ENCODE measurements at places on chromosomes 5 and 9. TPM values are rescaled to one million over a fixed set of nuclear protein-coding genes. Genes with fewer than 3 reads are reported as not detected.

DNA sequence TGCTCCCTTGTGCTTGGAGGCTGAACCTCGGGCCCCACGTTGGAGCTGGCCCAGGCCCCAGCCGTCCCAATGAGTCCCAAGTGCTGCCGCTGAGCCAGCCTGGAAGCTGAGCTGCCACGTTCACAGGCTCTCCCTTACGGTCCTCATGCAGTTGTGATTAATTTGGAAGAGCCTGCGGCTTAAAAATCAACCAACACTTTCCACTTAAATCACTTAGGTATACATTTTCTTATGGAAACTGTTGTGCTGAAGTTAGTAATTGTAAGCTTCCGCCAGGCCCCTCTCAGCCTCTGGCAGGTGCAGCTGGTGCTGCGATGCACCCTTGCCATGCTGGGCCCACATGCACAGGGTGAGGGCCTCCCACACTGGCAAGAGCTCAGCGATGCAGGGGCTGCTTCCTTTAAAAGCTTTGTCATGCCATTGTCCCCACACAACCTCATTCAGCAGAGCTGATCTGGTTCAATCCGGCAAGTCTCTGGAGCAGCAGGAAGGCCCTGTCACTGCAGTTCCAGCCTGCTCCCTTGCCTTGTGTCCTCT is 61.0 kb downstream of the IPPK start:
- no peak overlapping the region for H3K27ac ChIP-seq
- no peak for DNase-seq
- H3K4me3 ChIP-seq: no peak overlapping the region
- peaks cover 3% of the 10 kb centered on the region for H3K4me1 ChIP-seq

GRCh38 chr9:101727612-101728524 is 10.6 kb downstream of the GRIN3A start:
- no peaks in the 10 kb centered on the region for H3K36me3 ChIP-seq
- no peak for DNase-seq
- H3K27ac ChIP-seq: no peak overlapping the region
- no peaks in the 10 kb centered on the region for H3K4me1 ChIP-seq

- H3K4me3 ChIP-seq: peak overlapping the region; percentile 18
- H3K27me3 ChIP-seq: no peaks in the 10 kb centered on the region
- peaks cover 6% of the 10 kb centered on the region for H3K4me1 ChIP-seq
- peak; percentile 39 for DNase-seq
- no peak overlapping the region for H3K27ac ChIP-seq
These were observed 107.0 kb downstream of the ZNF354C start for GRCh38 chr5:179166886-179167841.

DNA sequence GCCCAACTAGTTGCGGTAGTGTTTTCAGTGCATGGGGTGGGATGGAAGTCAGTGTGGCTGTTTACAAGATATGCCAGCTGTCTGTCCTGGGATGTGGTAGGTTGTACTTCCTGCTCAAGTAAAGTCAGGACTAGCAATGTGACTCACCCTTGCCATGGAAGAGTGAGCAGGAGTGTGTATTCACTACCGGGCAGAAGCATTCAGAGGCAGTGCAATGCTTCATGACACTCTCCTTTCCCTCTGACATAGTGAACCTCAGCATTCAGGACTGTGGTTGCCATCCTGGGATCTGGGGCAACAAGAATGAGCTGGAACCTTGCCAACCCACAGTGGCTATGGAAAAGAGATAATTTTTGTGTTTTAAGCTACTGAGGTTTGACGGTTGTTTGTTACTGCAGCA is 68.9 kb downstream of the BOD1 start:
- no peak for DNase-seq
- no peaks in the 10 kb centered on the region for H3K36me3 ChIP-seq
- no peak overlapping the region for H3K27ac ChIP-seq
- H3K4me3 ChIP-seq: no peak overlapping the region
- H3K4me1 ChIP-seq: no peaks in the 10 kb centered on the region
- no peaks in the 10 kb centered on the region for H3K27me3 ChIP-seq

GRCh38 chr9:94606646-94607422 is 13.2 kb upstream of the FBP2 start:
- no peaks in the 10 kb centered on the region for H3K36me3 ChIP-seq
- no peaks in the 10 kb centered on the region for H3K4me1 ChIP-seq
- DNase-seq: no peak
- H3K4me3 ChIP-seq: no peak overlapping the region
- no peaks in the 10 kb centered on the region for H3K27me3 ChIP-seq
- no peak overlapping the region for H3K27ac ChIP-seq

DNA sequence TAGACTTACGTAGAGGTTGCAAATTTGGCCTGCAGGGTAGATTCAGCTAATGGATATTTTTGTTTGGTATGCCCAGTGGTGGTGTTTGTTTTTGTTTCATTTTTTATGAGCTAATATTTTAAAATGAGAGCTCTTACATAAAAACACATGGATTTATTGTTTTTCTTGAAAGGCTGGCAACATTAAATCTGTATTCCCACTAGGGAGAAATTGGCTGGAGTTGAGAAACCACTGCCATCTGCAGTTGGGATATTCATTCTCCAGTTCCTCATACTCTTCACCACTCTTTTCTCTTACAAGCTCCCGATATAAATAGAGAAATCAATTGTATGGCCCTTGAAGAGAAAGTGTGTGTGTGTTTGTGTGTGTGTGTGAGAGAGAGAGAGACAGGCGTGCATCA is 143.3 kb downstream of the ALDH1A1 start:
- no peak for DNase-seq
- H3K4me1 ChIP-seq: no peaks in the 10 kb centered on the region
- no peak overlapping the region for H3K27ac ChIP-seq
- no peak overlapping the region for H3K4me3 ChIP-seq
- no peaks in the 10 kb centered on the region for H3K27me3 ChIP-seq
- no peaks in the 10 kb centered on the region for H3K36me3 ChIP-seq

The SLCO4C1 gene
- polyA plus RNA-seq: 2.5 TPM

DNA sequence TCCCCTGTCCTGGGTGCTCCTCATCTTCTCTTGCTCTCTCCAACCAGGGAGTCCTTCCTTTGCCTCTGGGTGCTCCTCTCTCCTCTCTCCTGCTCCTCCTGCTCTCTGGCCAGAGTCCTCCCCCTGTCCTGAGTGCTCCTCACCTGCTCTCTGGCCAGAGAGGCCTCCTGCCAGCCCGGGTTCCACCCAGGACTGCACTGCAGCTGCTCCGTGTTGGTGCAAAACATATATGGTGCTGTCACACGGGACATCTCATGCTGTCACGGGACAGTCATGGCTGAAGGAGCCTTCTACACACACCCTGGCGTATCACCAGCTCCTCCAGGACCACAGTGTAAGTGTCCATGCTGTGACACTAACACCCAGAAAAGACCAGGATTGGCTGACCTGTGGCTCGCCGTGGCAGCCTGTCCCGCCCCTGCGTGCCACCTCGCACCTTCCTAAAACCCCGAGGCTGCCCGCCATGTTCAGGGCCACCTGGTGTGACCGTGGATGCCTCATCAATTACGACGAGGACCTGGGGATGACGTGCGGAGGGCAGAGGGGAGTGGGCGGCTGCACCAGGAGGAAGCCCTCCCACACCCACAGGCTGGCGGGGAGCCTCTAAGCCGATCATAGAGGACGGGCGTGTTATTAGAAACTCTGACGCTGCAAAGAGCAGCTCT is 27.9 kb upstream of the SLC6A3 start:
- DNase-seq: peak; percentile 27
- no peaks in the 10 kb centered on the region for H3K36me3 ChIP-seq
- H3K27ac ChIP-seq: no peak overlapping the region
- H3K27me3 ChIP-seq: no peaks in the 10 kb centered on the region
- H3K4me1 ChIP-seq: no peaks in the 10 kb centered on the region

- no peak for DNase-seq
- no peaks in the 10 kb centered on the region for H3K36me3 ChIP-seq
- H3K27ac ChIP-seq: peak overlapping the region; percentile 9
- peaks cover 69% of the 10 kb centered on the region for H3K4me1 ChIP-seq
- H3K4me3 ChIP-seq: no peak overlapping the region
These were observed 9.7 kb upstream of the TGFBI start for GRCh38 chr5:136018814-136019783.

DNA sequence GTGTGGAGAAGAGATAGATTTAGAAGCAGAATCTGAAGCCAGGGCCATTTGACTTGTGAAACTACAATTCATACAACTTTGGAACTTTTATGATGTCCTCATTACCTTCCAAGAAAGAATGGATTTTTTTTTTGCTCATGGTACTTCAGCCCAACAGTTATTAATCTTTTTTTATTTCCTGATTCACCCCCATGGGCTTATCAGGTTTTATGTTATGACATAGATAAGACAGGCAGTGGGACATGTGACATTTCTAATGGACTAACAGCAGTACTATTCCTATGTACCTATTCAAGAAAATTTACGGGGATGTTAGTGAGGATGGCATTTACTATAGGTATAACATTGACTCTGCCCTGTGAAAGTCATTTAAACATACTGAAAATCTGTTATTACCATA is 204.7 kb downstream of the ARHGEF28 start:
- H3K36me3 ChIP-seq: no peaks in the 10 kb centered on the region
- H3K4me3 ChIP-seq: no peak overlapping the region
- no peak for DNase-seq
- H3K4me1 ChIP-seq: peaks cover 4% of the 10 kb centered on the region

- H3K27me3 ChIP-seq: no peaks in the 10 kb centered on the region
- DNase-seq: no peak
- H3K4me3 ChIP-seq: no peak overlapping the region
- no peaks in the 10 kb centered on the region for H3K36me3 ChIP-seq
These were observed 28.2 kb downstream of the PSD2 start for GRCh38 chr5:139823757-139824355.

GRCh38 chr5:154947778-154948177 is 6.9 kb downstream of the MRPL22 start:
- peaks cover 31% of the 10 kb centered on the region for H3K4me1 ChIP-seq
- no peaks in the 10 kb centered on the region for H3K27me3 ChIP-seq
- DNase-seq: no peak
- H3K4me3 ChIP-seq: no peak overlapping the region
- no peaks in the 10 kb centered on the region for H3K36me3 ChIP-seq

- no peak overlapping the region for H3K4me3 ChIP-seq
- no peaks in the 10 kb centered on the region for H3K27me3 ChIP-seq
- DNase-seq: no peak
These were observed 308.8 kb upstream of the DMRT1 start for GRCh38 chr9:532707-533106.

The PLEKHG4B gene
- 19.5 TPM for polyA plus RNA-seq

- no peaks in the 10 kb centered on the region for H3K27me3 ChIP-seq
- H3K36me3 ChIP-seq: no peaks in the 10 kb centered on the region
- no peak for DNase-seq
These were observed 271.0 kb downstream of the PRR16 start for GRCh38 chr5:120735076-120735475.

The DMRT3 gene
- not detected for polyA plus RNA-seq

- H3K4me1 ChIP-seq: no peaks in the 10 kb centered on the region
- no peak overlapping the region for H3K4me3 ChIP-seq
- no peak overlapping the region for H3K27ac ChIP-seq
- no peak for DNase-seq
These were observed 394.9 kb downstream of the KIF4B start for GRCh38 chr5:155408465-155408864.

The PTGR1 gene
- polyA plus RNA-seq: 99.4 TPM

DNA sequence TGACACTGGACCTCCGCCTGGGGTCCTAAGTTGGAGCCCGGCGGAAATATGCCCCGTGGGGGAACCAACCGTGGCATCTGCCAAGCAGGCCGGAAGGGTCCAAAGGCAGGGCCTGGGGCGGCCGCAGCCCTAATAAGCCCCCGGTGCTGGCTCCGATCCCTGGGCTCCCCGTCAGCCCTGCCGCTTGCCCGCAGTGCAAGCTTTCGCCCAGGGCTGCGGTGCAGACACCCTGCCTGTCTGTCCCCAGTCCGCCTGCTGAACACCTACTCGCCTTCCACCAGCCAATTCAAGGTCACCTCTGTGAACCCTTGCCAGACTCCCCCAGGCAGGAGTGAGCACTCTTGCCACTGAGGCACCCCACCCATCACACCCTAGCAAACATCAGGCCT is 502 bp upstream of the PTGR1 start:
- H3K36me3 ChIP-seq: no peaks in the 10 kb centered on the region
- H3K4me3 ChIP-seq: peak overlapping the region; percentile 61

The SLC25A48 gene
- 0.91 TPM for polyA plus RNA-seq

DNA sequence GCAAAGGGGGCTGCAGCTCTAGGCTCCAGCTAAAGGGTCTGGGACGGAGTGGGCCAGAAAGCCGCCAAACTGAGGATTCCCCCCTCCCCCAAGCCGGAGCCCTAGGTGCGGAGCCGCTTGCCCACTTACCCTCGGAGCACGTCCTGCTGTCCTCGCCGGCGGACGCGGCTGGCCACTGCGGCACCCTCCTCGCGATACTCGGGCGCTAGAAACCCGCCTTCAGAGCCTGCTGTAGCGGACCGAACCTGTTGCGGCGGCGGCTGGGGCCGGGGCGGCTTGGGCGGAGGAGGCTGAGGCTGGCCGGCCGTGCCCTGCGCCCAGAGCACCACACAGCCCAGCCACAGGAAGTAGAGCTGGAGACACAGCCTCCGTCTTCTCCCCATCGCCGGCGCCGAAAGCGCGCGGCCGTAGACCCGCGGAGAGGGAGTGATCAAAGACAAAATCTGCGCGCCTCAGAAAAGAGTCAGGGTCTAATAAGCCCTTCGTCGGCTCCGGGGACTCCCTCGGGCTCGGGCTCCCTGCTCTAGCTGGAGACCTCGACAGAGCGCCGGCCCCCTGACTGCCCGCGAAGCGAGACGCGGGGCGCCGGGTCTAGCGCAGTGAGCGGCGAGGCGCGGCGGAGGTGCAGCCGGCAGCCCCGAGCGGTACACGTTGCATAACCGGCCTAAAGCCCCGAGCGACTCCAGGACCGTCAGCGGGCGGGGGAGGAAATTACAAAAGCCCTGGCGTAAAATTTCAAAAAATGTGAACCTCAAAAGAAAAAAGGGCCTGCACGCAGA is 635 bp downstream of the FBN2 start:
- no peaks in the 10 kb centered on the region for H3K36me3 ChIP-seq
- H3K4me1 ChIP-seq: peaks cover 12% of the 10 kb centered on the region
- H3K27me3 ChIP-seq: peaks cover 38% of the 10 kb centered on the region
- no peak for DNase-seq

DNA sequence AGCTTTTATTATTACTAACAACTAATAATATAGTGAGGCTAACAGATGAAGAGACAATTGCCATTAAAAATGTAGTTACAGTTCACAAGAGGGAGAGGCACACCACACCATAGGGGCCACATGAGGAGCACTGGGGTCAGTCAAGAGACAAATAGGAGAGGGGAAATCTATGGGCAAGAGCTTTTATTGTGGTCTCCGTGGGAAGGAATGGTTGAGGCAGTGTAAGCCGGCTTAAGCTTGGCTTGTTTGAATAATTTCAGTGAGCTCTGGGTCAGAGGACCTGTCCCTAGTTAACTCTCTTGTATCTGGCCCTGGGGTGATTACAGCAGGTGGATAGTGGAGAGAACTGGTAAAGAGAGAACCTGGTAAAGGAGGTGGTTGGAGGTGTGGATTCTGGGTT is 35.3 kb downstream of the OGN start:
- no peak overlapping the region for H3K4me3 ChIP-seq
- no peaks in the 10 kb centered on the region for H3K27me3 ChIP-seq
- DNase-seq: no peak
- H3K36me3 ChIP-seq: no peaks in the 10 kb centered on the region

GRCh38 chr5:16889972-16890519 is 46.0 kb downstream of the MYO10 start:
- no peaks in the 10 kb centered on the region for H3K27me3 ChIP-seq
- no peak overlapping the region for H3K4me3 ChIP-seq
- H3K4me1 ChIP-seq: peaks cover 17% of the 10 kb centered on the region
- DNase-seq: no peak
- H3K36me3 ChIP-seq: no peaks in the 10 kb centered on the region

GRCh38 chr5:132436936-132437335 is 53.6 kb downstream of the IRF1 start:
- H3K4me3 ChIP-seq: no peak overlapping the region
- H3K36me3 ChIP-seq: no peaks in the 10 kb centered on the region
- no peaks in the 10 kb centered on the region for H3K27me3 ChIP-seq
- DNase-seq: no peak
- peak overlapping the region; percentile 79 for H3K27ac ChIP-seq

Measured in left lung (tissue), 14 donors.